Naive thymus-derived CD8-positive, alpha-beta T cell (primary cell): ENCODE measurements at places on chromosomes 7 and 10.

- H3K36me3 ChIP-seq: peaks cover 10% of the 10 kb centered on the region
- no peaks in the 10 kb centered on the region for H3K4me1 ChIP-seq
- no peaks in the 10 kb centered on the region for H3K27me3 ChIP-seq
- no peak overlapping the region for H3K4me3 ChIP-seq
- H3K27ac ChIP-seq: no peak overlapping the region
- no peak for DNase-seq
Observed at GRCh38 chr10:6337382-6337781, 134.7 kb downstream of the PFKFB3 start.

GRCh38 chr7:117412946-117413559 is 14.2 kb downstream of the ASZ1 start:
- no peak for DNase-seq
- H3K27me3 ChIP-seq: no peaks in the 10 kb centered on the region
- no peaks in the 10 kb centered on the region for H3K36me3 ChIP-seq
- H3K27ac ChIP-seq: no peak overlapping the region

DNA sequence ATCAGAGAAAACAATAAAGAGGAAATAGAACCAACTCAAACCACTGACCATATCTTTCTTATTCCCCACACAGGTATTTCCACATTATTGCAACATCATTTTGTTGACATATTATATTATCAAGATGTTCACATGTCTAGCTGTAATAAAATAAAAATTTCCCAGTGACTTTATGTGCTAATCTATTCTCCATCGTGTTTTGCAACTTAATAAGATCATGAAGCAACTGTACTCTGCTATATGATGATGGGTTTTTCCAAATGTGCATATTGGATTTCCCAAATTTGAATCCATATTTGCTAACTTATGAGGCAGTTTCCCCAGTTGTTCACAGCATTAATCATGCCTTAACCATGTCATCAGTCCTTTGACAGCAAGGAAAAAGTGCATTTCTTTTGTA is 127.8 kb downstream of the ITGB8 start:
- no peaks in the 10 kb centered on the region for H3K4me1 ChIP-seq
- no peak for DNase-seq
- H3K36me3 ChIP-seq: no peaks in the 10 kb centered on the region
- no peak overlapping the region for H3K4me3 ChIP-seq
- H3K27ac ChIP-seq: no peak overlapping the region

- no peak overlapping the region for H3K27ac ChIP-seq
- H3K27me3 ChIP-seq: no peaks in the 10 kb centered on the region
- H3K4me3 ChIP-seq: no peak overlapping the region
- H3K36me3 ChIP-seq: peaks cover 4% of the 10 kb centered on the region
Observed at GRCh38 chr10:13998163-13998835, 332.4 kb downstream of the FRMD4A start.

- H3K4me3 ChIP-seq: no peak overlapping the region
- H3K27me3 ChIP-seq: no peaks in the 10 kb centered on the region
- DNase-seq: no peak
- no peaks in the 10 kb centered on the region for H3K4me1 ChIP-seq
- no peak overlapping the region for H3K27ac ChIP-seq
- H3K36me3 ChIP-seq: no peaks in the 10 kb centered on the region
Observed at GRCh38 chr7:40760987-40761386, 626.2 kb downstream of the SUGCT start.

GRCh38 chr7:142468871-142469665 is 211.2 kb upstream of the PRSS58 start:
- H3K27ac ChIP-seq: peak overlapping the region; percentile 74
- no peaks in the 10 kb centered on the region for H3K27me3 ChIP-seq
- no peak for DNase-seq
- no peak overlapping the region for H3K4me3 ChIP-seq
- H3K36me3 ChIP-seq: peaks cover 2% of the 10 kb centered on the region

DNA sequence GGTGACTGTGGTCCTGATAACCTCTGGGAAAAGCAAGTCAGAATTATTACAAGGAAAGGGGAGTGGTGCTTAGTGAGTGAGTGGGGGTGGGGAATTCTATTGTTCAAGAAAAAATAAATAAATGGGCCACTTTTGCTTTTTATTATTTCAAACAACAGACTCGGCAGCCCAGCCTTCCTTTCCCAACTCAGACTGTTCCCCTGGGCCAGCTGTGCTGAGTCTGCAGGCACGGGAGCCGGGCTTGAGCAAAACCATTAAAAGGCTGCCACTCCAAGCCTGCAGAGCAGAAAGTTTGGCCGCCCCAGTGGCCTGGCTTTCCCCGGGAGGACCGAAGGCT is 90.0 kb downstream of the PLXNA4 start:
- DNase-seq: no peak
- peak overlapping the region; percentile 72 for H3K4me3 ChIP-seq
- peaks cover 68% of the 10 kb centered on the region for H3K4me1 ChIP-seq
- no peaks in the 10 kb centered on the region for H3K36me3 ChIP-seq
- no peaks in the 10 kb centered on the region for H3K27me3 ChIP-seq

DNA sequence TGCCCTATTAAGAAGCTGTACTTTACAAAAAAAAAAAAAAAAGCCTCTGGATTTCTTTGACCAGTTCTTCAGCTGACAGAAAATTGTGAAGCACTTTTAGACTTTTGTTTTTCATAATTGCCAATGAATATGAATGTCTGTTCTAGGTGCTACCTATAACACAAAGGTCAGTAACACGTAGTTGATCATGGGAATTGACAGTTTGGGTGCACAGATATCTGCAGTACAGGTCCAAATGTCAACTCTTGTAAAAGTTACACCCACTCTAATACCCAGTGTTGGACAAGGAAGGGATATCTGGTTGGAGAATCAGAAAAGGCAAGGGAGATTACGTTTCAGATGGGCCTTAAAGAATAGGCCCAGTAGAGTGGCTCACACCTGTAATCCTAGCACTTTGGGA is 1.8 kb downstream of the REEP3 start:
- no peaks in the 10 kb centered on the region for H3K27me3 ChIP-seq
- H3K4me3 ChIP-seq: peak overlapping the region; percentile 90
- no peak for DNase-seq
- H3K4me1 ChIP-seq: peaks cover 61% of the 10 kb centered on the region

DNA sequence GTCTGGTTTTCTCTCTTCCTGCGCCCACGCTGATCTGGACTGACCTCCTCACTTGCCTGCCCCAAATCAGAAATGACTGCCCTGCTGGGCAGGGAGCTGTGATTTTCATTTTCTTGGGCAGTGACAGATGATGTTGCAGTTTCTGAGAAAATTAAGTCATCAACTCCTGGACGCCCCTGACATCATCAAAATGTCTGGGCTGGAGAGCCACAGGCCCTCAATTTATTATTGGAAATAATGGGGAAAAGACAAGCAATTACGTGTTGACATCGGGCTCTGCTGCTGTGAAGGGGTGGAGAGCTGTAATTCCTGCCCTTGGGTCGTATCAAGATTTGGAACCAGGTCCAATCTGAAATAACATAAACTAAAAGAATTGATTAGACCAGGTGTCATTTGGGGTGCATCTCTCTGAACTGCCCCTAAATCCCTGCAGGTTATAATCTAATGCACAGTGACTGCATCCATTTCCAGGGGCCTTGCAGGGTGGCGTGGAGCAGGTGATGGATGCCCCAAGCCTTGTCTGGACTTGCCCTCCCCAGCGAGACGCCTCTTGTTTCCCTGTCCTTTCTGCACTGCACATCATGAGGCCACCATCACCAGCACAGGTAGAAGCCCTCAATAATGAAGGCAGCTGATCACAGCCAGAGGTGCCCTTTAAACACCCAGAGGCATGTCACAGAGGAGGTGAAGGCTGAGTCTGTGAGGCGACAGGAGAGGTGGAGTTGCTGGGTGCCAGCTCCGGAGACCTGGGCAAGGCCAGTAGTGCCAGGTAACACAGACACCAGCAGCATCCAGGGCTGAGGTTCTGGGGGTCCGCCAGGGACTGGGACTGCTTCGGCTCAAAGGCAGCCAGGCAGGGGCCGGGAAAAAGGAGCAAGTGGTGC is 98.7 kb downstream of the HTR5A start:
- no peak overlapping the region for H3K27ac ChIP-seq
- peaks cover 15% of the 10 kb centered on the region for H3K27me3 ChIP-seq
- no peak for DNase-seq

- H3K27ac ChIP-seq: no peak overlapping the region
- no peaks in the 10 kb centered on the region for H3K27me3 ChIP-seq
- H3K36me3 ChIP-seq: no peaks in the 10 kb centered on the region
- no peak for DNase-seq
Observed at GRCh38 chr7:123198111-123198510, 1.7 kb downstream of the SLC13A1 start.

DNA sequence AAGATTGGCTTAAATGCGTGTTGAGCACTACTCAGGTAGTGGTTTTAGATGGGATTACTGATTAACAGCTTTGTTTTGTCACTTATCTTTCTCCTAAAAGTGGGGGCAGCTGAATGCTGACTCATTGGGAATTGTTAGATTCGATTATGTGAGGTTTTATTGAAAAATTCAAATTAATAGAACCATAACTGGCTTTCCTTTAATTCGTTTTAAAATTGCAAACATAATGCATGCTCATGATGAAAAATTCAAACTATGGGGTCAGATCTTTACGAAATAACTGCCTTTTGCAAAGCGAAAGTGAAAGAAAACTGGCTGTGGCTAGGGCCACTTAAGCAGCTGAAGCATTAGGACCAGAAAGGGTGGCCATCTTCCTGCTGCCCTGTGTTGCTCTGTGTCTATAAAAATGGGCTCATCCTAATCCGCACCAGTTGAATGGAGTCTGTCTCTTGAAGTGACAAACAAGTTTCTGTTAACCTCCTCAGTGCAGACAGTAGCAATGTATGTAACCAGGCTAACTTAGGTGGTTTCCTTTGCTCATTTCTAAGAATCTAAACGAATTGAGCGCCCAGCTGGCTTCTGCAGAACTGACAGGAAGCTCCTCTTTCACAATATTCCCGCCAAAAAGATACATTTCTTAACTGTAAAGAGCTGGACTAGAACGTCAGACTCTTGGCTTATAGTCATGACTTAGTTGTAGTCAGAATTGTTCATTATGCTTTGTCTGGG is 27.8 kb downstream of the DENND10 start:
- H3K4me1 ChIP-seq: peaks cover 31% of the 10 kb centered on the region
- H3K27me3 ChIP-seq: no peaks in the 10 kb centered on the region
- DNase-seq: no peak
- H3K4me3 ChIP-seq: peak overlapping the region; percentile 84

- no peak overlapping the region for H3K4me3 ChIP-seq
- H3K27me3 ChIP-seq: no peaks in the 10 kb centered on the region
- no peak overlapping the region for H3K27ac ChIP-seq
- H3K36me3 ChIP-seq: no peaks in the 10 kb centered on the region
- DNase-seq: no peak
Observed at GRCh38 chr7:69966766-69967591, 368.7 kb downstream of the AUTS2 start.

- DNase-seq: no peak
- peaks cover 55% of the 10 kb centered on the region for H3K27me3 ChIP-seq
- peaks cover 6% of the 10 kb centered on the region for H3K4me1 ChIP-seq
- H3K4me3 ChIP-seq: peak overlapping the region; percentile 87
- H3K27ac ChIP-seq: no peak overlapping the region
Observed at GRCh38 chr7:1667566-1668395, 2.3 kb upstream of the ELFN1 start.

DNA sequence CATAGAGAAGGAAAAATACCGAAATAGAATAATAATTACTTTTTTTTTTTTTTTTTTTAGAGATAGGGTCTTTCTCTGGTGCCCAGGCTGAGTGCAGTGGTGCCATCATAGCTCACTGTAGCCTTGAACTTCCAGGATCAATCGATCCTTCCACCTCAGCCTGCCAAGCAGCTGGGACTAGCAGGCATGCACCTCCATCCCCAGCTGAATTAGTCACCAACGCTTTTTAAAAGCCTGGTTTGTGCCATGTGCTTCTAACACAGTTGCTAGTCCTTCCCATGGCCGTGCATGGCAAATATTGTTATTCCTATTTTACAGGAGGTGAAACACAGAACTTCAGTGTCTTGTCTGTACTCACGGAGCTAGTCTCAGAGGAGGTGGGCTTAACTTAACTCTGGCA is 23.2 kb downstream of the LYZL2 start:
- no peak for DNase-seq
- no peaks in the 10 kb centered on the region for H3K4me1 ChIP-seq
- peaks cover 13% of the 10 kb centered on the region for H3K27me3 ChIP-seq
- no peak overlapping the region for H3K27ac ChIP-seq
- no peak overlapping the region for H3K4me3 ChIP-seq
- H3K36me3 ChIP-seq: peaks cover 2% of the 10 kb centered on the region

- H3K36me3 ChIP-seq: peaks cover 2% of the 10 kb centered on the region
- no peak for DNase-seq
- H3K4me3 ChIP-seq: no peak overlapping the region
- peaks cover 24% of the 10 kb centered on the region for H3K27me3 ChIP-seq
- no peak overlapping the region for H3K27ac ChIP-seq
Observed at GRCh38 chr10:118062798-118063238, 16.1 kb upstream of the RAB11FIP2 start.

GRCh38 chr7:84091318-84091717 is 103.3 kb downstream of the SEMA3A start:
- peak overlapping the region; percentile 92 for H3K27ac ChIP-seq
- H3K27me3 ChIP-seq: no peaks in the 10 kb centered on the region
- no peak for DNase-seq
- H3K36me3 ChIP-seq: no peaks in the 10 kb centered on the region
- peaks cover 13% of the 10 kb centered on the region for H3K4me1 ChIP-seq

DNA sequence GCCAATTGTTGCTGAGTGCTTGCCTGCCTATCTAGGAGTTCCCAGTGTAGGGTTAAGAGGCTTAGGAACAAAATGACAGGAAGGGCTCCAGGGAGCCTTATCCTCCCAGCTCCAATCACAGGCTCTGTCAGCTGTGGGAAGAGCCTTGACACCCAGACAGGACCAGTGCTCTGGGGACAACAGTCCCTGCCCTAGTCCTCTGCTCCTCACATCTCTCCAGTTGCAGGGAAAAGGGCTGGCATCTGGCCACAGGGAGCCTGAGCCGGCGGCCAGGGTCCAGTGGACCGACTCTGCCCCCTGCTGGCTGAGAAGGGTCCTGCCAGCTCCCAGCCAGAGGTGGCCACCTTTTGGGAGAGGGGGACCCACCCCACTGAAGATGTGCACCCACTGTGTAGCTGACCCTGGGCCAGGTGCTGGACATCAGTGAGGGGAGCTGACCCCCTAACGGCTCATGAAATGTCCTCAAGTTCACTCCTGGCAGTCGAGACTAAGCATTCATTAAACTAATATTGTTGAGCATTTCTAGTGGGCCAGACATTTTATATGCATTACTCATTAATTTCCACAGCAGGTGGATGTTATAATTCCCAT is 17.6 kb downstream of the DNAJB12 start:
- H3K36me3 ChIP-seq: peaks cover 32% of the 10 kb centered on the region
- H3K27me3 ChIP-seq: no peaks in the 10 kb centered on the region
- DNase-seq: peak; percentile 60
- peaks cover 58% of the 10 kb centered on the region for H3K4me1 ChIP-seq
- no peak overlapping the region for H3K4me3 ChIP-seq

- H3K27me3 ChIP-seq: no peaks in the 10 kb centered on the region
- H3K27ac ChIP-seq: peak overlapping the region; percentile 94
- H3K4me3 ChIP-seq: peak overlapping the region; percentile 93
- no peak for DNase-seq
Observed at GRCh38 chr7:107579554-107579884, 527 bp upstream of the BCAP29 start.

GRCh38 chr7:46071601-46072000 is 150.5 kb upstream of the IGFBP3 start:
- H3K4me1 ChIP-seq: no peaks in the 10 kb centered on the region
- no peak overlapping the region for H3K4me3 ChIP-seq
